ENCODE measurements at places on chromosomes 2 and 18. TPM values are rescaled to one million over a fixed set of nuclear protein-coding genes. Genes with fewer than 3 reads are reported as not detected.

DNA sequence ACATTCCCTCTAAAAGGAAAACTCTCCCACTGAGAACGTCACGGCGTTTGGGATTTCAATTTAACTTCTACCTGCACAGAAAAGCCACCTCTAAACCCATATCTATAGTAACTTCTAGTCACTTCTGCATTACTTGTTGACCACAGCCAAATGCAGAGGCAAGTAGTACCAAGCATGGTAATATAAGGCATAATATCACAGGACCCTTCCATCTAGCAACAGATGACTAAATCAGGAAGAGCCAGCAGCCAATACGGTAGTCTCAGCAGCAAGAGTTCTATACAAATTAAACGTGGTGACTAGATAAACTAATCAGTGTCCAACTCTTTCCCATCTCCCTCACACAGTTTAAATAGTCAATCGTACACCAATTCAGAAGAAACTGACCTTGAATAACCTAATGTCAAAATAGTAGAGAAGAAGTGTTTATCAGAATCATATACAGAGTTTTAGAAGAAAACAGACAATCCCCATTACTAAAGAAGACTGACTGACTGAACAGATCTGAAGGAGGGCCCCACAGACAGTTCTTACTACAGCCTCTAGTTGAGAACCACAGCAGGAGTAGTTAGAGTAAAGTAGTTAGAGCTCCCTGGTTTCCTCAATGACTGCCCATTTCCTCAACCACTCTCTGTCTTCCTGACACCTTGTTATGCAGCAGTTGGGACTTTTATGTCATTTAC is 30.0 kb downstream of the MEMO1 start:
- no peak for DNase-seq

EDAR gene
- total RNA-seq = 7.1 TPM

GRCh38 chr2:161432107-161432506 is 16.0 kb downstream of the TBR1 start:
- no peak for DNase-seq

C1GALT1C1L gene
- total RNA-seq = 0.51 TPM

- DNase-seq = no peak
These were observed 16.7 kb downstream of the PDE1A start for GRCh38 chr2:182410120-182410519.

INPP5D gene
- 14.0 TPM for total RNA-seq

SULT1C4 gene
- total RNA-seq = 1.1 TPM

DNA sequence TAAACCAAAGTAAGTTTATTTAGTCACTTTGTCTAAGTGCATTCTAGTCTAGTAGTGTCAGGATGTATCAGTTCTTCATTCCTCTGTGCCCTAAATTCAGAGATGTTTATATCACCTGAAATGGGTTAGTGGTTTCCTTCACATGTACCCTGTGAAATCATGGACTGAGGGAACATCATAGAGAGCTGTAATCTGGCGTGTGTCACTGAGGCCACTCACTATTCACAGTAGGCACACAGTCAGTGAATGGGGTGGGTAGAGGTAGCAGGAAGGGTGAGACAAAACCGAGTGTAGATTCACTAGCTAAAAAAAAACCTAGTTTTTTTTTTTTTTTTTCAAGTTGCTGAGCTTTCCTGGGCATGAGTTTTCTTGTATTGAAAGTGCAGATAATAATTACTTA is 5.6 kb downstream of the KIF5C start:
- no peak for DNase-seq
